ENCODE measurements at places on chromosomes 12 and 14. TPM values are rescaled to one million over a fixed set of nuclear protein-coding genes. Genes with fewer than 3 reads are reported as not detected.

- no peak for DNase-seq
These were observed 1340.9 kb downstream of the FSCB start for GRCh38 chr14:43166163-43166562.

FBLN5 gene
- 3.9 TPM for total RNA-seq

RXYLT1 gene
- total RNA-seq, result 6.0 TPM

BTBD7 gene
- total RNA-seq, result 17.7 TPM

AMDHD1 gene
- total RNA-seq, result 56.7 TPM

TPH2 gene
- not detected for total RNA-seq

Data from liver (tissue), 10 donors.